ENCODE measurements at places on chromosomes 5 and 9.

GRCh38 chr9:98410185-98410697 lies 154.8 kb upstream of the TBC1D2 start:
- DNase-seq = no peak

GRCh38 chr5:109739741-109740728 lies 50.3 kb downstream of the MAN2A1 start:
- DNase-seq = no peak

- no peak for DNase-seq
Measured at GRCh38 chr5:171436804-171437285, 17.4 kb downstream of the FGF18 start.

GRCh38 chr5:62707131-62707530 lies 128.5 kb downstream of the LRRC70 start:
- DNase-seq = no peak

DNA sequence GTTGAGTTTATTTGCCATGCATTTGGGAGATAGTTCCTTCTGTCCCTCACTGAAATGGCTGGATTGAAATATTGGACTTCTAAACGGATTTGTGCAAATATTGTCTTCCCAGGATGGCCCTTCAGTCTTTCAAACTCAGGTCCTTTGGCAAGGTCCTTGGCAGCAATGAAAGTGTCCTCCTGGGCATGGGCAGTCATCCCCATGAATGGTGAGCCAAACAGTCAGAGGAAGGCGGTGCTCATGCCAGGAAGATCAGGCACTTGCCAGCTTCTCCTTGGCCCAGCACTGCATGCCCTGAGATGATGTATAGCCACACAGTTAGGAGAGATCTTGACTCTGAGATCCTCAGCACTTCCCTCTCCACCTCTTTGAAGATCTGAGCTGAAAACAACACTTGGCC lies 221.4 kb upstream of the KLF4 start:
- no peak for DNase-seq
